ENCODE measurements at places on chromosomes 1 and 21. TPM values are rescaled to one million over a fixed set of nuclear protein-coding genes. Genes with fewer than 3 reads are reported as not detected.
A peak's percentile ranks its signal among the peaks of the same experiment; 100 is the strongest.

The SYNC gene
- not detected for total RNA-seq

DNA sequence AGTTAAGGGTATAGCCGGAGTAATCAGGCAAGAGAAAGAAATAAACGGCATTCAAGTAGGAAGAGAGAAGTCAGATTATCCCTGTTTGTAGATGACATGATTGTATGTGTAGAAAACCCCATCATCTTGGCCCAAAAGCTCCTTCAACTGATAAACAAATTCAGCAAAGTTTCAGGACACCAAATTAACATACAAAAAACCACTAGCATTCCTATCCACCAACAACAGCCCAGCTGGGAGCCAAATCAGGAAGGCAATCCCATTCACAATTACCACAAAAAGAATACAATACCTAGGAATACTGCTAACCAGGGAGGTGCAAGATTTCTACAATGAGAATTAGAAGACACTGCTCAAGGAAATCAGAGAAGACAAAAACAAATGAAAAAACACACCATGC lies 45.3 kb downstream of the MAST2 start:
- no peak overlapping the region for H3K4me3 ChIP-seq
- no peaks in the 10 kb centered on the region for H3K27me3 ChIP-seq
- no peak overlapping the region for H3K27ac ChIP-seq
- H3K36me3 ChIP-seq = peaks cover 21% of the 10 kb centered on the region

The CDC73 gene
- 45.1 TPM for total RNA-seq

The IGFN1 gene
- total RNA-seq = not detected

- H3K4me1 ChIP-seq = no peaks in the 10 kb centered on the region
- H3K36me3 ChIP-seq = no peaks in the 10 kb centered on the region
- H3K27me3 ChIP-seq = no peaks in the 10 kb centered on the region
- H3K27ac ChIP-seq = no peak overlapping the region
- no peak overlapping the region for H3K4me3 ChIP-seq
These were observed 7.4 kb downstream of the CFAP410 start for GRCh38 chr21:44331650-44332307.

- H3K27me3 ChIP-seq = no peaks in the 10 kb centered on the region
- peak overlapping the region; percentile 86 for H3K4me3 ChIP-seq
These were observed 2.6 kb downstream of the PABPC4 start for GRCh38 chr1:39573736-39574624.

GRCh38 chr1:22825486-22826189 lies 115.0 kb downstream of the EPHB2 start:
- no peak for DNase-seq
- peaks cover 1% of the 10 kb centered on the region for H3K27me3 ChIP-seq
- H3K4me3 ChIP-seq = no peak overlapping the region
- no peaks in the 10 kb centered on the region for H3K4me1 ChIP-seq
- H3K27ac ChIP-seq = no peak overlapping the region

GRCh38 chr1:182845894-182846293 lies 6.7 kb downstream of the DHX9 start:
- no peaks in the 10 kb centered on the region for H3K27me3 ChIP-seq
- H3K36me3 ChIP-seq = peaks cover 89% of the 10 kb centered on the region
- peak overlapping the region; percentile 52 for H3K27ac ChIP-seq
- peaks cover 86% of the 10 kb centered on the region for H3K4me1 ChIP-seq
- H3K4me3 ChIP-seq = no peak overlapping the region
- DNase-seq = no peak

DNA sequence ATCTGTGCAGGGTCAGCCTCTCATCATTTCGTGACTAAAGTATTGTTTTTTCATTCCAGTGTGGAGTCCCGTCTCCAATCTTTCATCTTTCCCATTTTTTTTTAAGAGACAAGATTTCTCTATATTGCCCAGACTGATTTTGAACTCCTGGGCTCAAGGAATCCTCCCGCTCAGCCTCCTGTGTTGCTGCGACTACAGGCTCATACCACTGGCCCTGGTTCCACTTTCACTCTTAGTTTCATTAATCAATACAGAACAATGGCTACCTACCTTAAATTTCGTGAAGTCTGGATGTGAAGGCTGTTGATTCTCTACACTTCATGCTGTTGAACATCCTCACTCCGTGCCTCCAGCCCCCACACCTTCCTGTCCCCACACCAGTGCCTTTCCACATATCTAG lies 97.7 kb upstream of the GREM2 start:
- no peak overlapping the region for H3K4me3 ChIP-seq
- H3K27ac ChIP-seq = no peak overlapping the region

The HOOK1 gene
- 15.9 TPM for total RNA-seq

DNA sequence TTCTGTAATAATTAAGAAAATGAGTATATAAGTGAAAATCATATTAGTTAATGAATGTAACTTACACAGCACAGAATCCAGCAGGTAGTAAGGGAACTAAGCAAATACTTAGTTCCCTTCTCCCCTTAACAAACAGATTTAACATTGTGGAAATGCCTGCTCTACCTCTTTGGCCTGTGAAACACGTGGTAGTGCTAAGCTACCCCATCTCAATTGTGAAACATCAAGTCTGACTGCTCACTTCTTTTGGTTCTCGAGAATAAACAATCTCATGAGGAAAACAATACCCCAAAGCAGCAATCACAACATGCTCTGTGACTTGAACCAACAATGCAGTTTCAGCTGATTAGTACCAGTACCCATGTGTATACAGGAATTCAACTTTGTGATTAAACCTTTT lies 4.7 kb downstream of the MYSM1 start:
- H3K4me1 ChIP-seq = peaks cover 11% of the 10 kb centered on the region
- peaks cover 24% of the 10 kb centered on the region for H3K36me3 ChIP-seq
- no peak overlapping the region for H3K27ac ChIP-seq
- no peaks in the 10 kb centered on the region for H3K27me3 ChIP-seq
- no peak overlapping the region for H3K4me3 ChIP-seq
- no peak for DNase-seq

GRCh38 chr1:179786815-179787685 lies 44.0 kb downstream of the FAM163A start:
- H3K4me3 ChIP-seq = no peak overlapping the region
- no peaks in the 10 kb centered on the region for H3K4me1 ChIP-seq
- H3K27ac ChIP-seq = no peak overlapping the region
- DNase-seq = no peak

- no peak overlapping the region for H3K4me3 ChIP-seq
- peaks cover 13% of the 10 kb centered on the region for H3K4me1 ChIP-seq
- no peak overlapping the region for H3K27ac ChIP-seq
- H3K36me3 ChIP-seq = peaks cover 39% of the 10 kb centered on the region
These were observed 39.7 kb downstream of the PCNT start for GRCh38 chr21:46363698-46364097.

DNA sequence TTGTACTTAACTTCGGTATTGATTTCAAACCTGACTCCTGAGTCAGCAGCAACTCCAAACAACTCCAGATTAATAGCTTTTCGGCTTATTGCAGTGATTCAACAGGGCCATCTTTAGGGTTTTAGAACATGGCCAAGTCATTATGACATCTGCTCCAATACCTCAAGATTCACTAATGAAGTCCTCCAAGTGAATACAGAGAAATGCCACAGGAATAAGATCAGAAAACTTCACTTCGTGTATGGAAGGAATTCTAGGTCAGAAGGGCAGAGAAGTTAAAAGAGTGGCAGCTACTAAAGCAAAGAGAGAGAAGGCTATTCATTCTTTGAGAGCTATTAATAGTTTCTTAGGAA lies 7.6 kb upstream of the C1orf116 start:
- no peak for DNase-seq
- no peak overlapping the region for H3K4me3 ChIP-seq
- H3K4me1 ChIP-seq = peaks cover 15% of the 10 kb centered on the region
- H3K27ac ChIP-seq = no peak overlapping the region
- H3K27me3 ChIP-seq = no peaks in the 10 kb centered on the region

The FMO1 gene
- total RNA-seq = not detected

The EPHA2 gene
- total RNA-seq = not detected

DNA sequence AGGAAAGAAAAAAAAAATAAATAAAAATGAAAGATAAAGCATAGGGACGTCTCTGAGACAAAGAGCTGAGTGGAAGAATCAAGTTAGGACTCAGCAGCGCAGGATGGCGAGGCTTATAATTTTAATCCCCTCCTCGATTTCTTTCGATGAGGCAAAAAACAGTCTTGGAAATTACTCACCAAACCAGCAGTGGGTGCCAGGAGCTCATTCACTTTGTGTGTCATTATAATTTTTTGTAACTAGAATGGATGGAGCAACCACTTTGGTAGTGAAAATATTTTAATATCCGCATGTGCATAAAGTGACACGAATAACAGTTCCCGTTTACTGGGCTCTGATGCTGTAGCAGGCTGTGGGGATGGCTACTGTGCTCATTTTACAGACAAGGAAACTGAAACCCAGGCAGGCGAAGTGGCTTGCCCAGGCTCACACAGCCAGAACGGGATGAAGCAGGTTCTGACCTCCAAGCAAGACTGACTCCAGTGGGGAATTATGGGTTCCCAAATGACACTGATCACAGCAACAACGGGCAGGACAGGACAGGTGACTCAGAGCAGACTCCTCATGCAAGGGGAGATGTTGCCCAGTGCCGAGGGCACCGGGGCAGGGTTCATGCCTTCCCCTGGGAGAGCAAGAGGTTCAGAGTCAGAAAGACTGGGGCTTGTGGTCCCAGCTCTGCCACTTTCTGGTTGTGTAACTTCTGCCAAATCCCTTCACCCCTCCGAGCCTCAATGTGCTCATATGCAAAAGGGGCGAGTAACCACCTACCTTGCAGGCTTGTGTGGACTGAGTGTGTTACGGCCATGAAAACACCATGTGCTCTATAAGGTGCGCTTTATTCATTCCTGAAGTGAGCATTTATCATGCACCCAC lies 63.6 kb downstream of the RUNX3 start:
- H3K27ac ChIP-seq = no peak overlapping the region
- H3K36me3 ChIP-seq = no peaks in the 10 kb centered on the region
- no peak for DNase-seq
- no peak overlapping the region for H3K4me3 ChIP-seq

The SAMSN1 gene
- 71.4 TPM for total RNA-seq

The SPRR3 gene
- total RNA-seq = not detected

DNA sequence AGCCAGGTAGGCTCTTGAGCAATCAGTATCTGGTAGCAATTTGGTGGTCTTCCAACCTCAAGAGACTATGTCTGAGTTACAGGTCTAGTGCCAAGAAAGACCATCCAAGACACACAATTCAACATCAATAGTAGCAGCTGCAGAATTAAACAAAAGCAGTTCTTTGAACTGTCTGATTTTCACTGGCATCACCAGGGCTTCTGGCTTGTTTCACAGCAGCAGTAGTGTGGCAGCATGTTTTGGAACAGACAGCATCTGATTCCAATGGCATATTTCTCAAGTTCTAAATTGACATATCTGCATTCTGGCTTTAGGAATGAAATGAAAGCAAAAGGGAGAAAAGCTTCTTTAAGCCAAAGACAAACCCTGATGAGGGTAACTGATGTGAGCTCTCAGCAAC lies 334.7 kb upstream of the PRMT6 start:
- no peaks in the 10 kb centered on the region for H3K36me3 ChIP-seq
- no peaks in the 10 kb centered on the region for H3K4me1 ChIP-seq
- no peak overlapping the region for H3K4me3 ChIP-seq

GRCh38 chr1:118333601-118334210 lies 148.7 kb upstream of the SPAG17 start:
- no peak overlapping the region for H3K27ac ChIP-seq
- H3K36me3 ChIP-seq = no peaks in the 10 kb centered on the region
- no peak for DNase-seq
- no peak overlapping the region for H3K4me3 ChIP-seq

DNA sequence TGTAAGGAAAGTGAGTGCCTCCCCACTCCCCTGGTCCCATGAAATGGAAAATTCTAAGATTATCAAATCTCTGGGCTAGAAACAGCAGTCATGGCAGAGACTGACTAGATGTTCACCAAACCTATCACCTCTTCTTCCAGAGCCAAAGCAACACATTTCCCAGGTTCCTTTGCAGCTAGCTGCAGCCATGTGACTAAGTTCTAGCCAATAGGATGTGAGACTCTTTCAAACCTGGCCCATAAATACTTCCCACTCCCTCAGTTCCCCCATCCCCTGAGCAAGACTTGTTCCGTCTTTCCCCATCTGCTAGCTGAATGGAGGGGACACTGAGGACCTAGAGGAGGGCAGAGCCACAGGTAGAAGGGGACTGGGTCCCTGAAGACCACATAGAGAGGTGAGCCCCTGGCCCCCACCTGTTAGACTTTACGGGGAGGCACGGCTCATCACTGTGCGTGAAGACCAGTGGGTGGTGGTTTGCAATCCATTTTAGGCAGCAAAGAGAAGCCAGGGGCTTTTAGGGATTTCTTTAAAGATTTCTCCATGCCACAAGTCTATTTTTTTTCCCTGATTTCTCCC lies 17.2 kb downstream of the FAM43B start:
- no peak overlapping the region for H3K27ac ChIP-seq
- no peak overlapping the region for H3K4me3 ChIP-seq
- H3K4me1 ChIP-seq = no peaks in the 10 kb centered on the region

- DNase-seq = peak; percentile 86
- no peak overlapping the region for H3K27ac ChIP-seq
- no peak overlapping the region for H3K4me3 ChIP-seq
- H3K4me1 ChIP-seq = peaks cover 23% of the 10 kb centered on the region
These were observed 52.0 kb downstream of the SLC9A1 start for GRCh38 chr1:27102707-27103468.

The LRRC8D gene
- total RNA-seq = 27.5 TPM

- peaks cover 12% of the 10 kb centered on the region for H3K36me3 ChIP-seq
- no peaks in the 10 kb centered on the region for H3K27me3 ChIP-seq
- H3K4me1 ChIP-seq = peaks cover 38% of the 10 kb centered on the region
- H3K4me3 ChIP-seq = no peak overlapping the region
These were observed 56.5 kb downstream of the GATAD2B start for GRCh38 chr1:153866045-153866850.

DNA sequence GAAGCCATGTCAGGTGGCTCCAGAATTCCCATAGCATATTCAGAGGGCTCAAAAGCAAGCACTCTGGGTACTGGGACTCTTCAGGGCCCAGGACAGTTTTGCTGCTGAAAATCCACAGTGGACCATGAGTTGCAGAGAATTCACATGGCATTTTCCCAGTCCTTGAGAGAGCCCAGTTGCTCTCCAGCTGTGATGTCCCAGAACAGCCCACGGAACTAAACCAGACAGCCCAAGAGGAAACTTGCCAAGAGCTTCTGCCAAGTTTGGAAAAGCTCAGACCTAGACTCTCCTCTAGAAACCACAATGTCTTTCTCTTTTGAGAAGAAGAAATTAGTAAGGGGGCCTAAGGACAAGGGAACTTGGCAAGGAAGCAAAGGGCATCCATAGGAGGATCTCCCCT lies 69.4 kb downstream of the RGS2 start:
- H3K27me3 ChIP-seq = peaks cover 2% of the 10 kb centered on the region
- no peak overlapping the region for H3K27ac ChIP-seq
- no peaks in the 10 kb centered on the region for H3K4me1 ChIP-seq

- peaks cover 8% of the 10 kb centered on the region for H3K4me1 ChIP-seq
- no peak overlapping the region for H3K27ac ChIP-seq
- no peaks in the 10 kb centered on the region for H3K36me3 ChIP-seq
- no peak overlapping the region for H3K4me3 ChIP-seq
- peak; percentile 42 for DNase-seq
These were observed 2.8 kb upstream of the CD1D start for GRCh38 chr1:158177700-158178450.

- no peaks in the 10 kb centered on the region for H3K27me3 ChIP-seq
- DNase-seq = no peak
- no peak overlapping the region for H3K4me3 ChIP-seq
These were observed 103.7 kb downstream of the HS2ST1 start for GRCh38 chr1:87017998-87018672.

The KCNN3 gene
- not detected for total RNA-seq
